Panc1 (cell line): ENCODE measurements at places on chromosomes 5 and 9.

- no peak for DNase-seq
These were observed 80.9 kb downstream of the HSPA4 start for GRCh38 chr5:133132717-133133116.

GRCh38 chr9:129676975-129677374 is 11.5 kb downstream of the PRRX2 start:
- no peak for DNase-seq

GRCh38 chr5:17330386-17330785 is 113.0 kb downstream of the BASP1 start:
- no peak for DNase-seq

GRCh38 chr5:91635950-91636734 is 253.0 kb upstream of the ARRDC3 start:
- DNase-seq: no peak

- no peak for DNase-seq
These were observed 412.6 kb downstream of the MLLT3 start for GRCh38 chr9:20209391-20210340.

DNA sequence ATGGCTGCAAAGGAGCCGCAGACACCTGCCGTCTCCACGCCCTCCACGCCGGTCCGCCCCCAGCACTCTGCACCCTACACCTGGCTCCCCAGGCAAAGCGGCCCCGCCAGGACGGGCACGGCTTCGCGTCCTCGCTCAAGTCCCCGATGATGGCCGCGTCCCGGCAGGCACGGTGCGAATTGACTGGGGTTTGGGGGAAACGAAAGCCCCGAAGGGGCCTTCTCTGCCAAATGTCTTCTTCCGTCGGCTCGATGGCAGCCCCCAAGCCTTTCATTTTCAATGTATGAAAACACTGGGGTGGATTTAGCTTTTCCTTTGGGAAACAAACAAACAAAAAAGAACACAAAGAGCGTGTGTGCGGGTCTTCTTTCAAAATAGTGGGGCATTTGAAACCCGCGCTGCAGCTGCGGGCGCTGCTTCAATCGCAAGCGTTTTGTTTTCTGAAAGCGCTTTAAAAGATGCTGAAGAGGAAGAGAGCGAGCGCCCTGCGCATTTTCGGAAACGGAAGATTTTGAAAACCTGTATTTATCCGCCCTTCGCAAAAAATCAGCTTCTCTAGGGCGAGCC is 160.0 kb downstream of the RMI1 start:
- DNase-seq: no peak

DNA sequence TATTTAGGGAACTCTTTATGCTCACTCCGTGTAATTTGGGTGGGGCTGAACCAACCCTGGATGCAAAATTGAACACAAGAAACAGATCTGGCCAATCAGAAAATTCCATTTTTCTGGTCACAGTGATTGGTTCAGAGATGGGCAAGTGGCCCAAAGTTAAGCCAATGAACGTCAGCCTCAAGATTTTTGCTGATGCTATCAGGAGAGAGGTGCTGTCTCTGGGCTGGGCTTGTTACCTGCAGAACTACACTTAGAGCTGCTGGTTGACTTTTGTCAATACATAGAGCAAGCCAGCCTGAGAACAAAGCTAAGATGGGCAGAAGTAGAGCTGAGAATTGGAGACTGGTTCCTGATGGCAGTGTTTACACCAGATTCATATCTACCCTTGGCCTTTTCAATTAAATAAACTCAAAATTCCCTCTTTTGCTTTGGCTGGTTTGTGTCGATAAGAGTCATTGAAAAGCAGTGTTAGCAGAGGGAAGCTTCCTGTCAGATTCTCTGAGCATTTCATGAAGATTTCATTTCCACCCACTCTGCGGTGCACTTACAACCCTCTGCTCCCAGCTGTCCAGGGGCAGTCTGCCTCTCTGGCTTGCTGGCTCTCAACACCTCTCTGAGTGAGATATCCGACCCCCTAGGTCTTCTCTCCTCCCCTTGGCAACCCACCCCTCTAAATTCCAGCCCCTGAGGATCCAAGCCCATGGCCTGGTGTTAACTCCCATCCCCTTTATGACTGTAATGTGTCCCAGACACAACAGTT is 64.5 kb upstream of the PPARGC1B start:
- no peak for DNase-seq
